RKO (cell line): ENCODE measurements at places on chromosomes 3 and 15.

DNA sequence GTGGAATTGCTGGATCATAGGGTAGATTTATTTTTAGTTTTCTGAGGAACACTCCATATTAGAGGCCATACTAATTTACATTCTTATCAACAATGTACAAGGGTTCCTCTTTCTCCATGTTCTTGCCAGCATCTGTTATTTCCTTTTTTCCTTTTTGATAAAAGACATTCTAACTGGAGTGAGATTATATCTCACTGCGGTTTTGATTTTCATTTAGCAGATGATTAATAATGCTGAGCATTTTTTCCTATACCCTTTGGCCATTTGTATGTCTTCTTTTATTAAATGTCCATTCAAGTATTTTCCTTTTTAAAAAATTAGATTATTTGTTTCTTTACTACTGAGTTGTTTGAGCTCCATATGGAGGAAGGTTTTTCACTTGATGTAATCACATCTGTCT lies 1189.5 kb downstream of the ZPLD1 start:
- no peak for DNase-seq

DNA sequence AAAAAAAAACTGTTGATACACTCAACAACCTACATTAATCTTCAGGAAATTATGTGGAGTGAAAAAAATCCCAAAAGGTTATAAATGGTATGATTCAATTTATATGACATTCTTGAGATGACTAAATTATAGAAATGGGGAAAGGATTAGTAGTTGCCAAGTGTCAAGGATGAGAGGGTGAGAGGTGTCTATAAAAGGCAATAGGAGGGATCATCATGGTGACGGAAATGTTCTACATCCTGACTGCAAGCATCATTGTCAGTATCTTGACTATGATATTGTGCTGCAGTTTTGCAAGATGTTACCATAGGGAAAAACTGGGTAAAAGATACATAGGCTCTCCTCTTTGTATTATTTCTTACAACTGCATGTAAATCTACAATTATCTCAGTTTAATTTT lies 125.6 kb downstream of the FRMD5 start:
- peak; percentile 10 for DNase-seq

DNA sequence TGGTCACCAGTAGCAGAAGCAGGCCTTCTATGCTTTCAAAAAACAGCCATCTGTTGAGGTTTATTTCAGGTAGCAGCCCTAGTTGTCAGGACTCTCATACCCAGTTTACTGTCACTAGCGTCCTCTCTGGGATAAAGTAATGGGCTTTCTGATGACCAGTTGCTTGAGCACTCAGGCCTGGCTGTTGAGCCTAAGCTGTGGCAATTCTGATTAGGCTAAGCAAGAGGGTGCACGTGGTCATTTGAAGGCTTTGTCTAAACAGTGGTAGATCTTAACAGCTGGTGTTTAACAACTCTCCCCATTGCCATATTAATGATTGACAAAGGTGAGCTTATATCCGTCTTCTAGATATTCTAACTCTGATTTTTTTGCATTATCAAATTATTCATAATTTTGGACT lies 132.9 kb upstream of the TMCO5A start:
- DNase-seq: no peak

DNA sequence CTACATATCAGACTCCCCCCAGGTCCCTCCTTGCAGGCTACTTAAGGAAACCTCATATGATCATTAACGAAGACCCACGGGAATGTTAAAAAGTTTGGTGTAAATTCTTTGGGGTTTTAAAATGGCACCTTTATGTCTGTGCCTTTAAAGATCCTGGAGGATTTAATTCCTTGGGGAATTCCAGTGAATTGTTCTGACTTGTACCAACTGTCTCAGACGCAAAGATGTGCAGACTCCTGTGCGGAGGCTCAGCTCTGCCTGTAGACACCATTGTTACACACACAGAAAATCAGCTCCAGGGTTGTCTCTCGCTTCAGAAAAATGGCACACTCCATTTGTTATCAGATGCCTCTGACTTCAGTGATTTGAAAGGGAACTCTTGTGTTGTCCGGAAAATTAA lies 414.4 kb upstream of the CFAP20DC start:
- no peak for DNase-seq

DNA sequence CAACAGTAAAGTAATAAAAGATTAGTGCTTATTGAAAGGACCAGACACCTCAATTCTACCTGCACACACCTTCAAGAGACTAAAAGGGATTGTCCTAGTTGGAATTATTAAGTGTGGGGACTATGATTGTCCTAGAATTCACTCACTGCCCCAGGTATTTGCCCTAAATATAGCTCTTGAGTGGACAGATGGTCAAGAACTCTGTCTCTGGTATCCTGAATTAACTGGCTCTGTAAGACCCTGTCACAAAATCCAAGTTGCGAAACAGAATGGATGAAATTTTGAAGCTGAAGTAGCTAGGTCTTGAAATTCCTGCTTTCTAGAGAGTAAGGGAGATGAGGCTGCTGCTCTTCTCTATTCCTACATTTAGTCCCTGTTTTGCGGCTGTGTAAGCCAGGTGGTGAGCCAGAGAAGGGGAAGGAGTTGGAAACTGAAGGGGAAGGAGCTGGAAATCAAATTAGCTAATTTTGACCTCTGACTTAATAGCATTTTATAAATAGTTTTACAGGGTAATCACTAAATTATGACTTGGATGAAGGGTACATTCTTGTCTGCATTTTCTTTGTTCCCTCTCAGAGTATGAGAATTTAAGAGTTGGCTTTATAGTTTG lies 34.5 kb downstream of the KBTBD12 start:
- DNase-seq: no peak

DNA sequence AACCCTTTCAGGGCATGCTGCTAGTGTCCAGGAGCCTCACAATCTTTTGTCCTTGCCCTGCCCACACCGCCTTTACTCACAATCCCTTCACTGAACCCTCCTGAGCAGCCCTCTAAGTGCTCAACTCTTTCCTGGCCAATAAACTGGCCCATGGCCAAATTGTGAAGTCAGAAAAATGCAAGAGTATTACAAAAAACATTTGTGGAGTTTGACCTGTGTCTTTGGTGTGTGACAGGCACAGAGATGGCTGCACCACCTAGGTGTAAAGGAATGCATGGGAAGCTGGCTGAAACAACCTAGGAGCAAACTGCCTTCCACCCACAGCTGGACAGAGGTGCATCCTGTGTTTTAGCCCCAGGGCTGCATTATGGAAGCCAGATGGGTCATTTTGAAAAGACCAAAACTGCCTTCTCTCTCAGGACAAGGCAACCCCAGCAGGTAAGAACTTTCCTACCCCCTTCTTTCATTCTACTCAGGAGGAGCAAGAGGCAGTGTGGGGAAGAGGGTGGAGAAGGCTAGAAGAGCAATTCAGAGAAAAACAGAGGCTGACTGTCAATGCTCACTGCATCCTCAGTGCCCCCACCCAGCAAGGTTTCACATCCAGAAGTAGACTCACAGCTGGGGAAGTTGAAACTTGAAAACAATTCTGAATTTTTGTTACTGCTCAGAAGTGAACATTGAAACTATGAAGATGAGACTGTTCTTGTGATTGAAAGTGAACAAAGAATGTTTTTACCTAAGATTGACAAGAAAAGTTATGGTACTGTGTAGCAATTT lies 78.6 kb downstream of the TRIM42 start:
- DNase-seq: no peak

- DNase-seq: no peak
These were observed 1037.6 kb upstream of the NR2F2 start for GRCh38 chr15:95292785-95293450.

GRCh38 chr3:20038699-20039465 lies 1.4 kb upstream of the KAT2B start:
- DNase-seq: no peak

- no peak for DNase-seq
These were observed 23.9 kb downstream of the CHDH start for GRCh38 chr3:53822331-53822741.
